ENCODE measurements at places on chromosomes 2 and 18.

DNA sequence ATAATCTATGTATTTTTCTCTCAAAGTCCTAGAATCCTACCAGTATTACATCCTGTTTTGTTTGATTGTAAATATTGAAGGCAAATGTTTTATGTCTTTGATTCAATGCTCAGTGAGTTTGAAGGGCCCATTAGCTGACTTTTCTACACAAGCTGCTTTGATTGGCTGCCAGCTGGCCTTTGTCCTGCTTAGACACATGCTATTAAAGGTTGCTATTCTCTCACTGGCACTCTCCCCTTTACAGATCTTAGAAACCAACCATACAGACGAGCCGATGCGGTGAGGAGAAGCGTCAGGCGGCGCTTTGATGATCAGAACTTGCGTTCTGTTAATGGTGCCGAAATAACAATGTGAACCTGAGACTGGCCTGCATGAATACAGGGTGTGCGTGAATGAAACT is 69.7 kb downstream of the PRPF40A start:
- ATAC-seq, result no peak

- ATAC-seq, result no peak
Observed at GRCh38 chr2:239463541-239464165, 62.8 kb upstream of the HDAC4 start.

DNA sequence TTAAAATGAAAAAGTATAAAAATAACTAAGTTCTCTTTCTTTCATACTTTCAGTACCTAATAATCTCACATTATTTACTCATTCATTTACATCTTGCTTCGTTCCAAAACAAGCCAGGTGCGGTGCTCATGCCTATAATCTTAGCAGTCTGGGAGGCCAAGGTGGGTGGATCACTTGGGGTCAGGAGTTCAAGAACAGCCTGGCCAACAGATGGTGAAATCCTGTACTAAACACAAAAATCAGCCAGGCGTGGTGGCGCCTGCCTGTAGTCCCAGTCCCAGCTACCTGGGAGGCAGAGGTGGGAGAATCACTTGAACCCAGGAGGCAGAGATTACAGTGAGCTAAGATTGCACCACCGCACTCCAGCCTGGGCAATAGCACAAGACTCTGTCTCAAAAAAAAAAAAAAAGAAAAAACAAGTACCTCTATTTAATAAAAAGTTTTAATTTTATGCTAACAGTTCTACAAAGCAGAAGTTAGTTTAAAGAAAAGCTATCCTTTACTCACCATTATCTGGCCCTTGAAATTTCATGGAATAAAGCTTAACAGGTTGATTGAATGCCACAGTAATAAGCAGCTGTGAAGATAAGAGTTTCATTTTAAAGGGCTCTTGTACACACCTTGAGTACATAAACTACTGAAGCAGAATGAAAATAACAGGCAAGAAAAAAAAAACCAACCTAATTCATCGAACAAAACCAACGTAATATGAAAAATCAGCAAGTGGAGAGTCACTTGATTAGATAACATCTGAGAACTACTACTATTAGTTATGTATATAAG is 22.5 kb downstream of the TXNL1 start:
- ATAC-seq, result no peak

DNA sequence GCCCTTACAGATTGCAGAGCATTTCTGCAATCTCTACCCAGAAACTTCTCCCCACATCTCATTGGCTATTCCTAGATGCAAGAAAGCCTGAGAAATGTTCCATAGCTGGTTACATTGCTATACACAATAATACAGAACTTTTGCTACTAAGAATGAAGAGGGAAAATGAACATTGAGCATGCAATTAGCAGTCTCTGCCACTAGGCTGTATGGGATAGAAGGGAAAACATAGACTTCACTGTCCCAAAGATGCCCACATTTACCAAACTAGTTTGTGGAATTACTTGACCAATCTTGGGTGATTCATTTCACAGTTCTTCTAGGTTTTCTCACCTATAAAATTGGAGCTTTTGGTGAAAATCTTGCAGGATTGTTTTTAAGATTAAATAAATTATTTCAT is 265.7 kb upstream of the NT5C1B start:
- ATAC-seq, result no peak

GRCh38 chr2:65430603-65431420 is 1.6 kb downstream of the SPRED2 start:
- ATAC-seq, result peak; percentile 43

GRCh38 chr2:188278388-188279092 is 13.1 kb upstream of the GULP1 start:
- ATAC-seq, result no peak

DNA sequence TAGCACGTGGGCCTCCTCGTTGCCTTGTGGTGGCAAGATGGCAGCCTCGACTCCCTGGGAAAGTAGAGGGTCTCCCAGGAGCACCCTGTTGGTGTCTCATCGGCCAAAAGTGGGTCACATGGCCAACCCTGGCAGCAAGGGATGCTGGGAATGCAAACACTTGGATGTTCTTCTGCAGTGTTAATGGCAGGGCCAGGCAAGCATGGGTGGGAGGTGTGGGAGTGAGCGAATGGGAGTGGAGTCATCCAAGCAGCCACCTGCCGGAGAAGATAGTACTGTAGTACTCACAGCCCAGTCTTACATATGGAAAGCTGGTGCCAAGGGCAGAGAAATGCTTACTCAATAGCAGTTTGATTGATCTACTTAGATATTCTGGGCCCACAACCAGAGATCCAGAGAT is 122.2 kb downstream of the INHBB start:
- ATAC-seq, result no peak

- peak; percentile 79 for ATAC-seq
Observed at GRCh38 chr2:33497221-33497650, 20.8 kb downstream of the RASGRP3 start.

GRCh38 chr2:205022841-205023240 is 477.6 kb downstream of the PARD3B start:
- no peak for ATAC-seq

- ATAC-seq, result no peak
Observed at GRCh38 chr2:79820281-79820680, 307.4 kb downstream of the CTNNA2 start.

- no peak for ATAC-seq
Observed at GRCh38 chr18:12837747-12838146, 46.3 kb downstream of the PTPN2 start.

DNA sequence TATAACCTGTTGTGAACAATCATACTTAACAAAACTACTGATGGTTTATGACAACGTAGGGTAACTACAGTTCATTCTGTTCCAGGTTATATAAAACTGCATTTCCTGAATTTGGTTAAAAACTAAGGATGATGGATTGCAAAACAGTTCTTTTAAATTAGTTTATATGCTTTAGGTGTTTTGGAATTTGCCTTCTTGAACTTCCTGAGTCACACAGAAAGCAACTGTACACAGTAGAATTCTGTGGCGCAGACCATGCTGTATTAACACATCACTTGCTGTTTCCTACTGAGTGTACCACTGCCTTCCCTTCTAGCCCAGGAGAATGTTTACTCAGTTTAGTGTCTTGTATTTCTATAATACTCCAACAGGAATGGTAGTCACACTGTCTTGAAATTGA is 19.4 kb downstream of the ITGB1BP1 start:
- ATAC-seq, result no peak

DNA sequence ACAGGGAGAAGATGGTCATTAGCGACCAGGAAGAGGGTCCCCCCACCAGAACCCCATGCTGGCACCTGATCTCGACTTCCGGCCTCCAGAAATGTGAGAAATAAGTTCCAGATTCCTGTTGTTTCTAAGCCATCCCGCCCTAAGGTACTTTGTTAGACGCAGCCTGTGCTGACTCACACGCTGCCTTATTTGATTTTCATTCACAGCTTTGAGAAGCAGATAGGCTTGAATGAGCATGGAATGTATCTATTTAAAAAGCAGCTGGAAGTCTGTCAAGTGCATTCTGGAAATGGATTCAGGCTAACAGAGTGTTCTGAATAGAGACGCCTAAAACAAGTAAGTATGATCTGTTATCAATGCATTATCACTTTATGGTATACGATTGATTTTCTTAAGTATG is 8.3 kb upstream of the IL1R2 start:
- no peak for ATAC-seq

- no peak for ATAC-seq
Observed at GRCh38 chr18:72648481-72648960, 104.4 kb upstream of the CBLN2 start.

DNA sequence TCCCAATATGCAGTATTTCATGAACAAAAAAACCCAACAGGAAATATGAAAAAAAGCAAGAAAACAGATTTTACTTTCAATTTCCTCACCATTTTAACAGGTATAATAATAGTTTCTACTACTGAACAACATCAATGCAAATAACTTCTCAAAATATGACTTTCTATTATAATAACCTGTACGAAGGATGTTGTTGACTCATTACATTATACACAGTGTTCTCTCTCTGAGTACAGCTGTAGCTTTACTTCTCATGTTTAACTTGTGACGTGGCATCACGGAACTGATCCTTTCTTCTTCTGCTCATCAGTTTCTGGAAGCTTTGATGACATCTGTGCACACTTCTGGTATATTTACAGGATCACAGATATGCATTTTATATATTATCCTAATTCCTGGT is 40.0 kb downstream of the FAM228A start:
- ATAC-seq, result peak; percentile 98

- ATAC-seq, result no peak
Observed at GRCh38 chr18:79681484-79682387, 2.1 kb downstream of the CTDP1 start.

GRCh38 chr18:12329125-12329698 is 21.2 kb downstream of the TUBB6 start:
- ATAC-seq, result no peak

- ATAC-seq, result no peak
Observed at GRCh38 chr2:238104691-238105371, 4.7 kb downstream of the ESPNL start.

GRCh38 chr2:218822622-218823021 is 9.0 kb downstream of the PRKAG3 start:
- no peak for ATAC-seq

- no peak for ATAC-seq
Observed at GRCh38 chr18:56197241-56197859, 441.0 kb downstream of the TXNL1 start.

DNA sequence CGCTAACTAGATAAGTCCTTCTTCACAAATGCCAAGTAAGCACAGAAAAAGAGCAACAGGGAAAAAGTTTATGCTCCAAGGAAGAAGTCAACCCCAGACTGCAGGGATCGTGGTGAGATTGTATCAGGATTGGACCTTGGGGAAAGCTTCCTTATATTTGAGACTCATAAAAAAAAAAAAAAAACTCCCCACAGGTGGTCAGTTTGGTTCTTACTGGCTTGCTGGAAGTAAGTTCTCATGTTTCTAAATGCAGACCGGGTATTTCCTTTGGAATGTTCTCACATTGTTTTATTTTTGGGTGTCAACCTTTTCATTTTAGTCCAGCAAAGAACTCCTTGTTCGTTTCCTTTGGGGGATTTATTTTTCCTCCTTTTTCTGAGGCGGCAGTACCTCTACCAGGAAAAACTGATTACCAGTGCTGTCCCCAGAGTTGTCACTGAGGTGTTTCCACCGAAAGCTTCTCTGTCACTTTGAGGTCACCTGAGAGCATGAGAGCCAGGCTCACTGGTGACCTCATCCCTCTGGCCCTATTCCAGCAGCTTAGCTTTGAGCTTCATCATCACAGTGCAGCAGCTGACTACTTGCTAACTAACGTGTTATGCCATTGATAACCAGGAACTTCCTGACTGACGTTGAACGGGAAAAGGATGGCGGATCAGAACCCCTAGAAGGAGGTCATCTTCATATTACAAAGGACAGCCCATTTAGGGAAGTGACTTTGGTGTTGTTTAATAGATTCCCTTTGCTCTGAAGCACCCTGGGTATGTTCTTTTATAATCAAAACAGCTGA is 16.8 kb upstream of the ATP8B1 start:
- ATAC-seq, result no peak

DNA sequence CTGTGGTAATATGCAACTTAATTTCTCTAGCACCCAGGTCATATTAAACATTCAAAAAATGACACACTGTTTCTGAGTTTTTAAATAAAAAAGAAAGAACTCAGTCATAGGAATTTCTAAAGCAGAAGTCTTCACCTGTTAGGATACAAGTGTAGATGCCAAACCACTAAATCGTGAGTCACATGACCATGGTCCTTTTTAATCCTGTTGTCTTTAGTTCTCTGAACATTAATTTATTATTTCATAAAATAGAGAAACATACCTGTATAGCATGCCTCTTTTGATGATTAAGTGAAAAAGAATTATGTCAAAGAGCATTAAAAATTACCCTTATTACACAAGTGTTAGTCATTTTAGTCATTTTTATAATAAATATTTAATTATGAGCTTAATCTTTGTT is 398.8 kb downstream of the CCDC85A start:
- ATAC-seq, result no peak

GRCh38 chr2:134324947-134325346 is 71.1 kb downstream of the MGAT5 start:
- ATAC-seq, result peak; percentile 13

GRCh38 chr2:67572721-67573435 is 175.7 kb downstream of the ETAA1 start:
- no peak for ATAC-seq

GRCh38 chr18:11862468-11863137 is 11.4 kb downstream of the CHMP1B start:
- ATAC-seq, result no peak

GRCh38 chr2:23053601-23054000 is 331.4 kb upstream of the KLHL29 start:
- ATAC-seq, result no peak

DNA sequence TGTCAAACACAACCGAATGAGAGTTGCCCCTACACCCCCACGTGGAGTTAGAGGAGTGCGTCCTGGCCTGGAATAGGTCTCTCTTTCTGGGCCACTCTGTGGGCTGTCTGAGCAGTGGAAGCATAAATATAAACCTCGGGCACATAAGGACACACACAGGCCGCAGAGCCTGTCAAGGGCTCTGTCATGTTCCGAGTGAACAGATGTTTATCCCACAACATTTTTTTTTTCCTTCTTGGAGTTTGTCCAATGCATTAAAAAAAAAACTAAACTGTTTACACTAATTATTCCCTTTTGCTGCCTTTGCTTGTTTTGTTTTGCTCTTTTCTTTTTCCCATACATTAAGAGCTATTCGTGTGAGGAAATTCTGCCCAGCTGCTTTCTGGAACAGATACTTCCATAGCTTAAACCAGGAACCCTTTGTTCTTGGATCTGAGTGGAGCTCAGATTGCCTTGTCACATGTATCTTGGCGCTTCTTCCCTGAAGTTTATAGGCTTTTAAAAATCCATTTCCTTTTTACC is 228.3 kb upstream of the FOSL2 start:
- ATAC-seq, result no peak

GRCh38 chr2:48266698-48267097 is 263.3 kb upstream of the STON1 start:
- ATAC-seq, result no peak

DNA sequence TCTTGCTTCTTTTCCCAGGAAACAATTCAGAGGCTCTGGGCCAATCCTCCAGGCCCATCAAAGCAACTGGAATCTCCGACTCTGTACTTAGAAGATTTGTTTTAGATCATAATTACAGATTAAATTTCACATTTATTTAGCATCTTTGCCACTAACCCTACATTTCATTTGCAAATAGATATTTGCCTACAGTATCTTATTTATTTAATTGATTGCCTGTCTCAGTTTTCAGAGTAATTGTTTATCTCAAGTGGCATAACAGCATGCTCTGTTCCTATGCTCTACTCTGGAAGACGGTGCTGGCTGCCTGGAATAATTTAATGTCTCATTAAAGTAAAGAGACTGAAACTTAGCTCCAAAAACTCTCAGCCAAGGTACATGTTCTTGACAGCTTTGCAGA is 213.4 kb downstream of the HNMT start:
- ATAC-seq, result no peak
